Osteocyte (in vitro differentiated cells): ENCODE measurements at places on chromosomes 5 and 9.

- no peak for DNase-seq
Observed at GRCh38 chr5:136182618-136183017, 10.3 kb downstream of the SMIM32 start.

GRCh38 chr5:140090251-140090650 is 23.7 kb upstream of the PURA start:
- DNase-seq = no peak

DNA sequence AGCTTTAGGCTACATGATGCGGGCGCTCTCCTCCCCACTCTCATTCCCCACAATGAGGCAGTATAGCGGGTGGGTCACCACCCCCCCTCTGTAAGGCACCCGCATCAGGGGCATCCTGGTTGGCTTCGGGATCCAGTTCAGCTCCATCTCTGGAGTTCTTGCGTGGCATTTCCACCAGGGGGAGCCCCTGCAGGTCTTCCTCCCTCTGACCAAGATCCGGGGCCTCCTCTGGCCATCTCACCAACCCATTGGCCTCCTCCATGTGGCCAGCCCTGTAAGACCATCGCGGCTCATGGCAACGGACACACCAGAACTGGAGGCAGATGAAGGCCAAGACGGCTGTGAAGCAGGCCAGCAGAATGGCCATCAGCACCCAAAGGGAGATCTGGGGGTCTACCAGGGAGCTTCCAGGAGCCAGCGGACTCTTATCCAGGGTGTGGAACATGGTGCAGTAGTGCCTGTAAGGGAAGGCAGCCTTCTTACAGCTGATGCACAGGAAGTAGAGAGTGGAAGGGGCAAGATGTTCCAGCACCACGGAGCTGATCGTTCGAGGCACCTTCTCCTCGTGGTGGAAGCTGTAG is 77.0 kb downstream of the CYFIP2 start:
- no peak for DNase-seq

DNA sequence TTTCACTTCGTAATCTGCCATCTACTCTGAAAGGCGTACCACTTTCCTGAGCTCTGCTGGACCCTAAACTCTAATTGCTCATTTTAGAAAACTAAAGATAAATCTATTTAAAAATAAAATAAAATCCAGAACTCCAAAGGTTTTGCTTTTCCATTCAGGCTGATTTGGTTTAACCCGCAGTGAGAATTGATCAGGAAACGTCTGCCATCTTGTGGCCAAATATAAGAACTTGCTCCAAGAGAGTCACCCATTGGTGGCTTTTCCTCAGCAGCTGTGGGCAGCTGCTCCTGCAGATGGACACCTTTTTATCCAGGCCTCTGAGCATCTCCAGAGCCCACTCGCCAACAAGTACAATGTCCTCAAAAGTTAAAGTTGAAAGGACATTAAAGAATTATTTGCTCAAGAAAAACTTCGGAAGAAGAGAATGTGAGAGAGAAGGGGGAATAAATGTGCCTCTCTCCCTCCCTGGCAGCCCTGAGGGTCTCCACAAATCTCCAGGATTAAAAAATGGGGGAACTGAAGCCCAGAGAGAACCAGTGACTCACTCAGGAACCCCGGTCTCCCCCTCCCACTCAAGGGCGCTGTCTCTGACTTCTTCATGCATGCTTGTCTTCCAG is 4.1 kb downstream of the SAXO1 start:
- no peak for DNase-seq

DNA sequence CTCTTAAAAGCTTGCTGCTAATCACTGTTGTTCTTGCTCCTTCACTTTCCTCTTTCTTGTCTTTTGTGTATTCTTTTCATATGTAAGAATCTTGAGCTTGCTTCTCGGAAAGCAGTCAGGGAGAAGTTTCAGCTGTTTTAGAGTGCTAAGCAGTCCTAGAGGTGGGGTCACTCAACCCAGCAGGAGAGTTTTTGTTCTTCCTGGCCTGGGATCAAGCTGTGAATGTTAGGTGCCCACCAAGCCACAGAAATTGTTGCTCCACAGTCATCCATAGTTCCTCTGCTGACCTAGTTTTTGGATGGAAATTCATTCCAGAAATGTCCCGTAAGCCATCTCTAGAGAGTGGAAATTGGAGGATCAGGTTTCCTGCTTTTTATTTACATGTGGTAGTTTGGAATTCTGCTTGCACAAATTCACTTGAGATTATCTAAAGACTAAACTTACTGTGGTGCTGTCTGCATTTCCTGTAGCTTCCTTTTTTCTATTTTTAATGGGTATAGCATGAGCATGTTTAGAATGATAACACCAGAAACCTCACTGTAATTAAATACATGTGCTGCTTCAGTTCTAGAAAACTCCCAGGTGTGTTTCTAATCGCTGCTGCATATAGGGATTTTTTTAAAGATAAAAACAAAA is 108.7 kb downstream of the MAST4 start:
- no peak for DNase-seq

DNA sequence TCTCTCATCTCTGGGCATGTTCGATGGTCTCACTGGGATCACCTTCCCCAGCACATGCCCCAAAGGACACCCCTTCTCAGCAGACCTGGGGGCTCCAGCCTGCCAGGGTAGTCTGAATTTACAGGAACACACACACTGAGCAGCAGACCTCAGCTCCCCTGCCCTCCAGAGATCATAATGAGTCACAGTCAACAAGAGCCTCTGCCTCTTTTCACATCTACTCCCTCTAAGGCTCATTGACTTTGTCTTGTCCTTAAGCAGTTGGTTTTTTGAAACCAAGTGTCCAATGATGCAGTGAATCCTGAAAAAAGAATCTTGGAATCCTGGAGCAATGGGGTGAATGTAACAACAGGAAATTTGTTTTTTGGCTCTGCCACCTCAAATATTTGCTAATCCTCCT is 20.8 kb downstream of the GABBR2 start:
- DNase-seq = no peak

GRCh38 chr5:157533011-157533481 is 42.5 kb downstream of the ADAM19 start:
- no peak for DNase-seq

DNA sequence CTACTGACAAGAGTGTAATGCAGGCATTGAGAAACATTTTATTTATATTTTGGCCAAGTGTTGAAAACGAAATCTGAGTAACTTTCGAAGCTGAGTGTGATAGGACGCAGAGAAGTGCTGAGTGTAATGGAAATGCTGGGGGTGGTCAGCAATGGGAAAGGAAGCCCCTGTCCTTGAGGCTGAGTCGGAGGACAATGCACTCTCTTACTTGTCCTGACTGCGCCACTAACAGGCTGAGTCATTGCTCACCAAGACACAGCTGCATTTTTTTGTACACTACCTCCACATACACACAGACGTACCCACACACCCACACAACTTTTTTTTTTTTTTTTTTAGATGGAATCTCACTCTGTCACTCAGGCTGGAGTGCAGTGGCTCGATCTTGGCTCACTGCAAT is 637.7 kb downstream of the SLCO4C1 start:
- no peak for DNase-seq

GRCh38 chr9:87650611-87651295 is 75.2 kb upstream of the CTSL start:
- no peak for DNase-seq

GRCh38 chr9:86626802-86627201 is 272.6 kb upstream of the TUT7 start:
- DNase-seq = peak; percentile 11

- peak; percentile 89 for DNase-seq
Observed at GRCh38 chr9:91075279-91075678, 273.7 kb downstream of the SYK start.

GRCh38 chr9:97721396-97721795 is 24.3 kb upstream of the XPA start:
- DNase-seq = no peak

GRCh38 chr5:59139695-59140094 is 556.8 kb downstream of the RAB3C start:
- no peak for DNase-seq

- DNase-seq = no peak
Observed at GRCh38 chr5:68159224-68159951, 56.2 kb upstream of the PIK3R1 start.

GRCh38 chr5:54985301-54986268 is at the start of gene ESM1:
Gene ESM1, minus strand, starts transcription at chr5:54985593. Its CDS starts 76 bp downstream, at chr5:54985517.
- DNase-seq = no peak

DNA sequence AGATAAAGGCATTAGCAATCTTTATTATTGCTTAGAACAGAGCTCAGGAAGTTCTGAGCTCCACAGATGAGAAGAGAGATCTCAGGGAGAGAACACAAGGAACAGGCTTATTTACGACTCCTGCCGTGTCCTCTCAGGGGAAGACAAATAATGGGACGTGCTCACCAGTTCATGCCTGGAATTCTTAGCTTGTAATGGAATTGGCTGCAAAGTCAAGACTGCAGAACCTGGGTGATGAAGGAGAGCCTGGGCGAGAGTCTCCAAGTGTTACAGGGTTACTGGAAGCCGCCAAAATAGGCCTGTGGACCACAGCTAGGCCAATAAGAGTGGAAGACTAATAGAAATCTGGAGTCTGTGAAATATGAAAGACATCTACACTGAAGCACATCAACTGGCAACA is 174.5 kb upstream of the ADAMTSL1 start:
- no peak for DNase-seq

DNA sequence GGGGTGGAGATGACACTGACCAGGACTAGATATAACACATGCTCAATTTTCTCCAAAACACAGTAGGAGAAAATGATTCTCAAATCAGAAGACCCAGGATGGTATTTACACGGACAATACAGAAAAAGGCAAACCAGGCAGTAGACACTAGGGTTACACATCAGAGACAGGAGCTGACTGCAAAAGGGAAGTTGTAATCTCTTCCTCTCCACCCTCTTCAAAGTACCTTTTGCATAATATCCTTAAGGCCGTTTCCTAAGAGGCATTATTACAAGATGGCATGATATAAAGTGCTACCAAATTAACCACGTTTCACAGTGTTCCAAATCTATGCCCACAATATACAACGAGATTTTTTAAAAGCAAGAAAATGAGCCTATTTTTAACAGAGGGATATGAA is 39.2 kb downstream of the YIPF5 start:
- DNase-seq = no peak

- no peak for DNase-seq
Observed at GRCh38 chr5:115257981-115258380, 4.7 kb downstream of the PGGT1B start.

DNA sequence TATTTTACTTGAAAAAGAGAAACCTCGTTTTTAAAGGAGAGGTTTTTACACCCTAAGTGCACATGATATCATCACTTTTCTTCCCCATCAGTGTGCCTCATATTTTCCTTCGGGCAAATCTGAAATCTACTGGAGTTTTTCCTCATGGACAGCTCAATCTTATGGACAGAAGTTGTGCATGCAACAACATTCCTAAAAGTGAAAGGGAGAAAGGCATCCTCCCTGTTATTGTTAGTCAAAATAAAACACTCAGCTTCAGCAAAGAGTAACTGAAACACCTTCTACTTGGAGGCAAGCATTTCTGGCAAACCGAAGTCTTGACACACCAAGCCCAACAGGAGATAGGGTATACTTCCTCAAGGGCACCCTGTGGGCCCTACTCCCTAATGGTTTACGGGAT is 217.9 kb downstream of the BNC2 start:
- DNase-seq = no peak

DNA sequence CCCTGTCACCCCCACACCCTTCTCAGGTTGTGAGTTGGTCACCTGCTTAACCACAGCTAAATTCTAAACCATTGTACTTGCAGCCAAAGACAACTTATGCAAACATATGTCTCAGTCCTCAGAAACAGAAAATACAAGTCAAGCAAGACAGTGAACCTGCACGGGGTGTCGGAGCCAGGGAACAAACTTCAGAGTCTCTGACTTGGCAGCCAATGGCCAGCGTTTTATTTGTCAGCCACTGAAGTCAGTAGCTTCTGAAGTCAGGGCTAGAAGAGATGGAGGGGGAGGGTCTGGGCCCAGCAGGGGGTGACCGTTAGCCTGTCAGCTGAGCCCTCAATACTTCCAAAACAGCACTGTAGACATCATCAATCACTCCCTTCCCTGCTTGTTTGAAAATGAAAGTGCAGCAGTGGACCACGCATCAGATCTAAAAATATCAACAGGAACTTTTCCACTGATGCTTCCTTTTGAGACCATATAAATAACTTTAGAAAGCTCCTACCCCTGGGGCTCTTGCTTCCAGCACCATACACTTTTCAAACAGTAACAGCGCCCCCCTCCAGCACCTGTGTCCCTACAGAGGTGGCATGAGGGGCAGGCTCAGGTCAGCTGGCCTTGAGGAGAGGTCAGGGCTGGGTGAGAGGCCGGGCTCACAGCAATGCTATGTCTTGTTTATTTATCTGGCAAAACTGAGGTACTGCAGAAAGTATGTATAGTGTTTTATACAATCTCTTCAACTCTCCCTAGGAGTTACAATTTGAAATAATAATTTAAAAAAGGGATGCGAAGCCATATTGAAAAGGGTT is 142.5 kb downstream of the ACER2 start:
- no peak for DNase-seq

- DNase-seq = no peak
Observed at GRCh38 chr5:159727167-159727566, 189.1 kb upstream of the ADRA1B start.

DNA sequence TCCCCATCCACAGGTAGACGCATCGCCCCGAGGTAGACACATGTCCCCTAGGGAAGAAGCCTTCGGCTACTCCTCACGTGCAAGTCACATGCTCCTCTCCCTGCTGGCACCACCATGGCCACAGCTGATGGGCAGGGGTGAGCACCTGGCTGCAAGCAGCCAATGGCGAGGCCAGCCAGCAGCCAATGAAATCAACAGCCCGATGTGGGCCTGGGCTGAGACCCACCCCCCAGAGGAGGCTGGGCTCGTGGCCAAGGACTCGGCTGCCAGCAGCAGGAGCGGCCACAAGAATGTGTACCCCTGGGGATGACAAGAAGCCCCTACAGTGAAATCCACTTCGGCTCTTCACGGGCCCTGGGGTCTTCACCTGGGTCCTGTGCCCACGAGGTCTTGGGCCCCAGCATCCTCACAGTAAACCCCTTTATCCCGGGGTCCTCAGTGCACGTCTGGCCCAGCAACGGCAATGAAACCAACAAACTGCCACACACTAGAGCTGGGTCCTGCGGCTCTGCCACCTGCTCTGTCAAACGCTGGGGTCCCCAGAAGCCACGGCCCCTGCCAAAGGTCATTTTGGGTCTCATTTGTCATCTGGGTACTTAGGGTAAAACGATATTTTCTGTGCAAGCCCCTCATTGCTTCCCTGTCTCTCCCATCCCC is 22.1 kb upstream of the PTGES start:
- no peak for DNase-seq

GRCh38 chr5:53239301-53239990 is 129.9 kb upstream of the MOCS2 start:
- no peak for DNase-seq

GRCh38 chr9:78856144-78856543 is 559.2 kb downstream of the PSAT1 start:
- no peak for DNase-seq

- DNase-seq = peak; percentile 76
Observed at GRCh38 chr9:114016629-114017423, 61.3 kb downstream of the AMBP start.

GRCh38 chr5:109612278-109612905 is 77.3 kb upstream of the MAN2A1 start:
- DNase-seq = no peak

- DNase-seq = no peak
Observed at GRCh38 chr5:125348221-125348692, 601.8 kb upstream of the ZNF608 start.

GRCh38 chr5:141958113-141958512 is at the start of gene PCDH12:
Gene PCDH12, minus strand, starts transcription at chr5:141958202. Its CDS starts 351 bp downstream, at chr5:141957851.
- peak; percentile 73 for DNase-seq
